GM23338 (cell line): ENCODE measurements at places on chromosomes 4 and X. TPM values are rescaled to one million over a fixed set of nuclear protein-coding genes. Genes with fewer than 3 reads are reported as not detected.

- H3K27me3 ChIP-seq, result no peaks in the 10 kb centered on the region; the same call in 1 of the 2 replicates
- no peak overlapping the region for H3K27ac ChIP-seq
- peaks cover 16% of the 10 kb centered on the region for H3K4me1 ChIP-seq
- no peak overlapping the region for H3K4me3 ChIP-seq
- DNase-seq, result no peak
Observed at GRCh38 chr4:151879705-151880445, 119.1 kb upstream of the GATB start.

GRCh38 chr4:168134651-168135050, 42.3 kb downstream of the ANXA10 start:
- DNase-seq, result no peak
- H3K4me3 ChIP-seq, result no peak overlapping the region
- no peak overlapping the region for H3K27ac ChIP-seq
- H3K4me1 ChIP-seq, result no peaks in the 10 kb centered on the region
- no peaks in the 10 kb centered on the region for H3K27me3 ChIP-seq
- H3K36me3 ChIP-seq, result no peaks in the 10 kb centered on the region

DNA sequence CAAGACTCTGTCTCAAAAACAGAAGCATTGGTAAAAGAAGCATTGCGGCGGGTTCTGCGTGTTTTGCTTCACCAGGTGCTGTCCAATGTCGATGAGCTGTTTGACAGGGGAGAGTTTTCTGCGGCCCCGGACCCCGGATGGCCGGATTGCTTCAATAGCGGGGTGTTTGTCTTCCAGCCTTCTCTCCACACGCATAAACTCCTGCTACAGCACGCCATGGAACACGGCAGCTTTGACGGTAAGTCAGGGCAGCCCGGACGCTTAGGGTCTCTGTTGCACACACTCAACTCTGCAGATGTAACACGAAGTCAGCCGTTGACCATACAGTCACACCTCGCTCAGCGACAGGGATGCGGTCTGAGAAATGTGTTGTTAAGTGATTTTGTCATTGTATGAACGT, 26.2 kb downstream of the GYG2 start:
- H3K4me1 ChIP-seq, result peaks cover 5% of the 10 kb centered on the region; the same call in 1 of the 2 replicates
- H3K27me3 ChIP-seq, result no peaks in the 10 kb centered on the region
- DNase-seq, result no peak
- H3K27ac ChIP-seq, result no peak overlapping the region
- no peaks in the 10 kb centered on the region for H3K36me3 ChIP-seq

DNA sequence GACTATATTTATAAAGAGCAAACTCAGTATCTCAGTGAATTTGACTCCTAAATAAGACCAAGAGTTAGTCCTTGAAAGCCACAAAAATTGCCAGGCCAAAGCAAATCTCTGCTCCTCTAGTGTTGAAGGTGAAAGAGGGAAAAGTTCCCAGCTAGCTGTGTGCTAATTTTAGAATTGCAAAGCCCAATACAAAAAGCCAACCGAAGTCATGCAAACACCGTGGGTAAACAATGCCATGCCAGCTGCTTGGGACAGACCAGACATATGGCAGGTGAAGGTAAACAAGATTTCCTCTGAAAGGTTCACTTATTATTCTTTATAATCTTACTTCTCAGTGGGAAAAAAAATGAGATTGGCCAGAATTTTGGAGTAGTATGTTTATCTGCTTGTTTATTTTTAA, 80.5 kb upstream of the LNX1 start:
- no peak for DNase-seq
- no peaks in the 10 kb centered on the region for H3K4me1 ChIP-seq
- no peak overlapping the region for H3K27ac ChIP-seq
- H3K36me3 ChIP-seq, result no peaks in the 10 kb centered on the region

GRCh38 chr4:136400829-136401228, 1131.5 kb downstream of the PCDH18 start:
- H3K36me3 ChIP-seq, result no peaks in the 10 kb centered on the region
- no peak overlapping the region for H3K4me3 ChIP-seq
- H3K27ac ChIP-seq, result no peak overlapping the region
- peak; percentile 34 for DNase-seq
- H3K4me1 ChIP-seq, result no peaks in the 10 kb centered on the region

DNA sequence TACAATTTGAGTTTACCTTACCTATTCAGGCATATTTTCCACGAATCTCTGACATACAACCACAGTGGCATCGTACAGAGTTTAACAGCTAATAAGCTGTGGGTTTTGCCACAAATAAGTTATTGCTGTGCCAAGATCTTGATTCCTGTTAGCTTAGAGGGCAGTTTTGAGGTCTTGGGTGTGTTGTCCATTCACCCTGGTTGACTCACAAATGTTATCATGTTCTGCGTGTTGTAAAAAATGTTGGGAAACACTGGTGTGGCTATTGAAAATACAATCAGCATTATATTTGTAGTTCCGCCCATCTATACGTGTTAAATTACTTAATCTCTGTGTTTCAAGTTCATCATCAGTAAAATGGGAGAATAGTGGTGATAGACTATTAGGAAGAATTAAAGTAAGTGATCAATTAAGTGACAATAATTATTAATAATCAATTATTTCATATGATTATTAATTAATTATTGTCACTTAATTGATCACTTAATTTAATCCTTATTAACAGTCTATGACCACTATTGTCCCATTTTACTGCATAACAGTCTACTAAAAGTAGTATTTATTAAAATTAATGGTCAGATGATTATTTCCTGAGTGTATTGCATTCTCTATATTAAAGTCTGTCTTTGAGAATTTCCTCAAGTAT, 96.3 kb downstream of the TMA16 start:
- H3K27ac ChIP-seq, result no peak overlapping the region
- H3K4me3 ChIP-seq, result no peak overlapping the region
- no peaks in the 10 kb centered on the region for H3K27me3 ChIP-seq
- no peak for DNase-seq

DNA sequence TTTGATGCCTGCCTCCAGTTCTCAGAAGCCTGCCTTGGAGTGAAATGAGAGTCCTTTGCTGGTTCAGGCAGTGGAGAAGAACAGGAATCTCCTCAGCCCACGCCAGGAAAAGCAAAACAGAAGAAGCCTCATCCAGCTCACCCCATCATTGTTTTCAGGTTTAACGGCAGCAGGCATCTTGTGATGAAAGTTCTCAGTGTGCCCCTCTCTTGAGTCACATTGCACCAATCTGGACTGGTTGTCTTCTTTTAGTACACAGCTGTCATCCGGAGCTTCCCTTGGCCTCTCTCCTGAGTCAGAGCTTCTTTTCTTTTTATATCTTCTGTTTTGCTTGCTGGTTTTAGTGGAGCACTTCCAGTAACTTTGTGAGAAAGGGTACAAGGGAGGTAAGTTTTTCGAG, 50.9 kb downstream of the TSPAN7 start:
- H3K4me3 ChIP-seq, result no peak overlapping the region
- H3K36me3 ChIP-seq, result no peaks in the 10 kb centered on the region
- no peak for DNase-seq
- no peaks in the 10 kb centered on the region for H3K4me1 ChIP-seq

- no peaks in the 10 kb centered on the region for H3K27me3 ChIP-seq
- no peaks in the 10 kb centered on the region for H3K36me3 ChIP-seq
- no peaks in the 10 kb centered on the region for H3K4me1 ChIP-seq
Observed at GRCh38 chrX:23756165-23756564, 13.1 kb upstream of the ACOT9 start.

GRCh38 chr4:115529126-115529525, 415.7 kb upstream of the NDST4 start:
- H3K4me3 ChIP-seq, result no peak overlapping the region
- H3K27me3 ChIP-seq, result no peaks in the 10 kb centered on the region
- DNase-seq, result no peak
- no peak overlapping the region for H3K27ac ChIP-seq
- no peaks in the 10 kb centered on the region for H3K36me3 ChIP-seq

DNA sequence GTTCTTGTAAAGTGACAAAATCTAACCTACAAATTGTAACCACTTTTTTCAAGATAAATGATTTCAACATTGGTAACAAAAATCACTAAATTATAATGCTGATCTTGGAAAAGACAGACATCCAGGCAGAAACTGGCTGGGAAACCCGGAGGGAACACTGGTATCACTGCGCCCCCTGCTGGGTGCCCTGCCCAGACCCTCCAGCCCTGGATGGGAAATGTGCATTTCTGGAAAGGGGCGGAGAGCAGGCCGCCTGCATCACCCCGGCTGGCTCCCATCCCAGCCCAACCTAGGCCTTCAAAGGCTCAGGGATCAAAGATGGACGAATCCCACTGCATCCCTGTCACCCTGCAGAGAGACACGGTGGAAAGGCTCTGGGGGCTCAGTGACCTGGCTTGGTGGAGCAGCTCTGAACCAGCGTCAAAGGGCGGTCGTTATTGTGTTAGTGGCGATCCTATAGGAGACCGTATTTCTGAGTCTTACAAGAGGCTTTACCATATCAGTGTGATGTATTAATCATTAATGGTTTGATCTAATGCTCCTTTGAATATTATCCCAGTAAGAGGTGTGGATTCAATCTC, 37.3 kb downstream of the ACOX3 start:
- no peak overlapping the region for H3K27ac ChIP-seq
- DNase-seq, result peak; percentile 90
- H3K36me3 ChIP-seq, result no peaks in the 10 kb centered on the region
- H3K27me3 ChIP-seq, result no peaks in the 10 kb centered on the region
- no peak overlapping the region for H3K4me3 ChIP-seq

DNA sequence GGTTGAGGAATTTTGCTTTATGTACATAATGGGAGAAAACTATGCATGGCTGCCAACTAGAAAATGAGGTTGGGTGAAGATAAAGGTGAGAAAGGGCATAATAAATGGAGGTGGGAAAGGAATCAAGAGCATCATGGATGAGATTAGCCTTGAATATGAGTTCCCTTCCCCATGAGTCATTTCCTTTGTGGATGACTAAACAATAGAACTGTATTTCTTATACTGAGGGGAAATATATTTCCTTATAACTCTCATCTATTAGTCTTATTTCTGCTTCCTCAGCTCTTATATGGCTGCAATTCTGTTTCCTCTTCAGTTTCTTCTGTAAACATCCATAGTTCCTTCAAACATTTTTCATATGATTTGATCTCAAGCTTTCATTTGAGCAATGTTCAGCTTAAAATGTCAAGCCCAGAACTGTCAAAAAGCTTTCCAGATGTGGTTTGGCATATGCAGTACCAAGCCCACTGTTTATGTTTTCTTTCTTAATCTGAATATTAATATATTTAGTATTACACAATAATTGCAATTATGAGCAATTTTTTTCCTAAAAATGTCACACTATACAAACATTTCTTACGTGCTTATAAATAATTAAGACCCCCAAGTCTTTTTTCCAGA, 100.7 kb upstream of the GRPR start:
- H3K27ac ChIP-seq, result no peak overlapping the region
- H3K4me3 ChIP-seq, result no peak overlapping the region
- peaks cover 7% of the 10 kb centered on the region for H3K4me1 ChIP-seq
- no peaks in the 10 kb centered on the region for H3K36me3 ChIP-seq

- H3K27me3 ChIP-seq, result no peaks in the 10 kb centered on the region
- no peaks in the 10 kb centered on the region for H3K4me1 ChIP-seq
- DNase-seq, result no peak
- no peak overlapping the region for H3K27ac ChIP-seq
- H3K4me3 ChIP-seq, result no peak overlapping the region
Observed at GRCh38 chr4:104795264-104795939, 300.7 kb upstream of the CXXC4 start.

DNA sequence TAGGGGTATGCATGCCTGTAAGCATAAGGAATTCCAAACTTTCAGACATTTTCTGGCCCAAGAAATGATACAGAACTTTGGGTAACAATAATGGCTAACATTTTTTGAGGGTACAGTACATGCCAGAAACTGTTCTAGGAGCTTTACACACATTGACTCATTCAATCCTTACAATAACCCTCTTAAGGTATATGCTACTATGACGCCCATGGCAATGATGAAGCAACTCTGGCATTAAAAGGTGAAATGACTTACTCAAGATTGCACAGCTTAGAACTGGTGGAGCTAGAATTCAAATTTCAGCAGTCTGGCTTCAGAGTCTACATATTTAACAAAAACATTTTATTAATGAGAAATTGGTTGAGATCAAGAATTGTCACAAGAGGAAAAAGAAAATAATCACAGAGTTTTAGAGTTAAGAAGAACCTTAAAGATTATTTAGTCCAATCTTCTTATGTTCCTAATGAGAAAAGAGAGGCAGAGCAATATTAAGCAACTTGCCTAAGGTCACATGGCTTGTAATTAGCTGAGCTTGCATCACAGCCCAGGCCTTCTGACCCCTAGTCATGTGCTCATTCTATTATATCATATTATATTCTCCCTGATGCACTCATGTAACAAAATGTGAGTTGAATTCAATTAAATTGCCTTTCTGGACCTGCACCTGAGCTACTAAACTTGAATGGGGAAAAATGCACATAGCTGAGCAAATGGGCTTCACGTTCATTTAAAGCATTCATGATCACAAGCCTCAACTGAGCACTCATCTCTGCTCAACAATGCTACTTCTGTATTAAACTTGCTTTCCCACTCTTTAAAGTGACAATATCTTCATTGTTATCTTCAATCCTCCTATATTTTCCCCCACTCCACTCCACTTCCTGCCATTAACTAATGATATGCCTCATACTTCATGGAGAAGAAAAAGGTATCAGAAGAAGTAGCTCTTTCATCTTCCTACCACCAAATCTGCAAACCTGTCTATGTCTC, 73.2 kb downstream of the ENOX2 start:
- peaks cover 12% of the 10 kb centered on the region for H3K4me1 ChIP-seq
- no peaks in the 10 kb centered on the region for H3K27me3 ChIP-seq
- DNase-seq, result no peak

DNA sequence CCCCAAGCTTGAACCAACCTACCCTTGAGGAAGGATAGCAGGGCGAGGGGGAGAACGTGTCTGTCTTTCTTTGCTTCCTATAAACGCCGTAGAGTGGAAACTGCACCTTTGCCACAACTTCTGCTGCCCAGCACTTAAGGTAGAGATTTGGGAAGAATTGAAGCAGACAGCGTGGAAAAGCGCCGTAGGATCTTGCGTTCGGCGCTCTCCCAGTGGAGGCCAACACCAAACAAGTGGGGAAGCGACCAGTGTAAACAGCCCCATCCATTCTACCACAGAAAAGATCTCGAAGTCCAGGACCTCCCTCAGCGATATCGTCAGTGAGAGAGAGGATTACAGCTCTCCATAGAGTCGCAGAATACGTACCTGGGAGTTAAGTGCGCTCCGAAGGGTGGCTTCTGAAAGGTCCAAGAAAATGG, 3.9 kb upstream of the NKX6-1 start:
- H3K4me3 ChIP-seq, result peak overlapping the region; percentile 52
- DNase-seq, result no peak
- H3K27ac ChIP-seq, result no peak overlapping the region
- peaks cover 48% of the 10 kb centered on the region for H3K4me1 ChIP-seq

DNA sequence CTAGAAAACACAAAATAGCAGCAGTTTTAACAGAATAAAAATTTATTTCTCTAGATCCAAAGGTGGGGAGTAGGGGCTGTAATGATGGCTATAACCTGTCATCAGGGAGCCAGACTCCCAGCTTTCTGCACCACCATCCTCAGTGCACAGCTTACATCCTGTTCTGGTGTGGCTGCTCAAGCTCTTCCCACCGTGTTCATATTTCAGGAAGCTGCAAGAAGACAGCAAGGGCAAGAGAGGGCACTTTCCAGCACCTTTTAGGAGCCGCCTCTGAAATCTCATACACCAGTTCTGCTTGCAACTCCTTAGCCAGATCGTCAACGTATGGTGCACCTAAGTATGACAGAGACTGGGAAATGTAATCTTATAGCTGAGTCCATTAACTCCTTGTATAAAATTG, 253.7 kb downstream of the CENPC start:
- H3K4me3 ChIP-seq, result no peak overlapping the region
- DNase-seq, result no peak
- no peaks in the 10 kb centered on the region for H3K27me3 ChIP-seq
- no peak overlapping the region for H3K27ac ChIP-seq
- no peaks in the 10 kb centered on the region for H3K36me3 ChIP-seq

The CYBB gene
- 0.04 TPM in 1 of 2 replicates, not detected in the other for total RNA-seq

The HPF1 gene
- 37.6 and 57.6 TPM in 2 replicates for total RNA-seq

The ADGRG2 gene
- total RNA-seq, result 10.8 and 12.2 TPM in 2 replicates

The ALB gene
- not detected in 2 replicates for total RNA-seq

The SMIM9 gene
- not detected in 2 replicates for total RNA-seq
